Activated naive CD8-positive, alpha-beta T cell treated with anti-CD3 and anti-CD28 coated beads, Interleukin-2, amount 10 ng/mL, durations not matched to agents 7 days and 5 days (primary cell): ENCODE measurements at places on chromosomes 11 and 22.

DNA sequence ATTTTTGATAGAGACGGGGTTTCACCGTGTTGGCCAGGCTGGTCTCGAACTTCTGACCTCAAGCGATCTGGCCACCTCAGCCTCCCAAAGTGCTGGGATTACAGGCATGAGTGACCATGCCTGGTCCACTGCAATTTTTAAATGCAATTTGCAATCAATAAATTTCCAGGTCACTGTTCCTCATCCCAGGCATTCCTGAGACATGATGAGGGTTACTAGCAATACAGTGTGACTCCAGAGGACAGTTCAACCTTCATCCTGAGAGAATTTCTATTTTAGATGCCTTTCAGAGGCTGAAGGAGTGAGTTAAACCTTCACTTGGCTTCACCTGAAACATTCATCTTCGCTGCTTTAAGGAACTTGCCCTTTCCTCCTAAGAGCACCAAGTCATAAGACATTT lies 9.7 kb upstream of the UBASH3B start:
- no peaks in the 10 kb centered on the region for H3K36me3 ChIP-seq
- H3K4me1 ChIP-seq, result peaks cover 11% of the 10 kb centered on the region
- no peak for DNase-seq
- H3K27me3 ChIP-seq, result peaks cover 5% of the 10 kb centered on the region
- H3K4me3 ChIP-seq, result no peak overlapping the region
- no peak overlapping the region for H3K27ac ChIP-seq

GRCh38 chr22:38732251-38732815 lies 23.5 kb downstream of the SUN2 start:
- H3K36me3 ChIP-seq, result peaks cover 23% of the 10 kb centered on the region
- peak; percentile 40 for DNase-seq
- H3K27ac ChIP-seq, result peak overlapping the region; percentile 65
- no peaks in the 10 kb centered on the region for H3K27me3 ChIP-seq

GRCh38 chr11:8867035-8867434 lies 44.0 kb upstream of the AKIP1 start:
- H3K4me1 ChIP-seq, result peaks cover 6% of the 10 kb centered on the region
- H3K36me3 ChIP-seq, result no peaks in the 10 kb centered on the region
- H3K4me3 ChIP-seq, result no peak overlapping the region
- peaks cover 61% of the 10 kb centered on the region for H3K27me3 ChIP-seq

GRCh38 chr22:48199667-48200066 lies 1437.2 kb downstream of the TBC1D22A start:
- no peak overlapping the region for H3K27ac ChIP-seq
- H3K4me3 ChIP-seq, result no peak overlapping the region
- DNase-seq, result no peak
- no peaks in the 10 kb centered on the region for H3K36me3 ChIP-seq

GRCh38 chr11:84019571-84020194 lies 733.5 kb upstream of the CCDC90B start:
- H3K4me1 ChIP-seq, result no peaks in the 10 kb centered on the region
- DNase-seq, result no peak
- H3K4me3 ChIP-seq, result no peak overlapping the region
- H3K27me3 ChIP-seq, result no peaks in the 10 kb centered on the region
- H3K27ac ChIP-seq, result no peak overlapping the region
